Left lung (tissue), 14 donors: ENCODE measurements at places on chromosomes 5 and 9. TPM values are rescaled to one million over a fixed set of nuclear protein-coding genes. Genes with fewer than 3 reads are reported as not detected.
A peak's percentile ranks its signal among the peaks of the same experiment; 100 is the strongest.

DNA sequence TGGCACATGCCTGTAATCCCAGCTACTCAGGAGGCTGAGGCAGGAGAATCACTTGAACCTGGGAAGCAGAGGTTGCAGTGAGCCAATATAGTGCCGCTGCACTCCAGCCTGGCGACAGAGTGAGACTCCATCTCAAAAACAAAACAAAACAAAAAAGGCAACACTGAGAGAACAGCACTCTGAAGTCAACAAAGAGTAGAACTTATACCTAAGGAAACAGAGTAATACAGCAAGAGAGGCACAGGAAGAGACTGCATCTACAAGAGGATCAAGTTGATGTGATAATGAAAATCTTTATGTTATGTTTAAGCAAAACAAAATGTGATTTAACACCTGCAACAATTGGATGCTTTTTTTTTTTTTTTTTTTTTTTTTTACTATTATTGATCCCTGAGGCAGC lies 33.1 kb downstream of the FYB1 start:
- H3K4me3 ChIP-seq: no peak overlapping the region
- no peak for DNase-seq
- H3K27ac ChIP-seq: no peak overlapping the region
- H3K4me1 ChIP-seq: no peaks in the 10 kb centered on the region
- no peaks in the 10 kb centered on the region for H3K36me3 ChIP-seq

Gene SYNPO
- 114 TPM for total RNA-seq

DNA sequence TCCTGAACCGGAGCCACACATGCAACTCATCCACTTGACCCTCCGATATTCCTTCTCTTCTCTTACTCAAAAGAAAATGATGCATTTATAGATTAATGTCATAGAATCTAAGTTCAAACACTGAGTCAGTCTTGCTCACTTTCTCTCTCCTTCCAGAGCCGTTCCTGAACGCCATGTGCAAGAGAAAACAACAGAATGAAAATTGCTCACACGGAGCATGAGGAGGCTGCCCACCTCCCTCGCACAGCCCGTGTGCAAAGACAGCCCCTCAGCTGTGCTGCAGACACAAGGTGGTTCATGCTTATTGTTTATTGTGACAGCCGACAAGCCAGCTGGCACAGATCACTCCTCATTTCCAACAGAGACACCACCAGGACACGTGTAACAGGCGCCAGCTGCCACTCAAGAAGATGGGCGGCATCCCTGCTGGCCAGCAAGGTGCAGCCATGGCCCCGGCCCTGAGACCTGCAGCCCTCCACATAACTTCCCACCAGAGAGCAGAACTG lies 290.8 kb downstream of the GLIS3 start:
- H3K27ac ChIP-seq: no peak overlapping the region
- DNase-seq: no peak
- H3K4me1 ChIP-seq: no peaks in the 10 kb centered on the region
- no peaks in the 10 kb centered on the region for H3K36me3 ChIP-seq
- no peak overlapping the region for H3K4me3 ChIP-seq

DNA sequence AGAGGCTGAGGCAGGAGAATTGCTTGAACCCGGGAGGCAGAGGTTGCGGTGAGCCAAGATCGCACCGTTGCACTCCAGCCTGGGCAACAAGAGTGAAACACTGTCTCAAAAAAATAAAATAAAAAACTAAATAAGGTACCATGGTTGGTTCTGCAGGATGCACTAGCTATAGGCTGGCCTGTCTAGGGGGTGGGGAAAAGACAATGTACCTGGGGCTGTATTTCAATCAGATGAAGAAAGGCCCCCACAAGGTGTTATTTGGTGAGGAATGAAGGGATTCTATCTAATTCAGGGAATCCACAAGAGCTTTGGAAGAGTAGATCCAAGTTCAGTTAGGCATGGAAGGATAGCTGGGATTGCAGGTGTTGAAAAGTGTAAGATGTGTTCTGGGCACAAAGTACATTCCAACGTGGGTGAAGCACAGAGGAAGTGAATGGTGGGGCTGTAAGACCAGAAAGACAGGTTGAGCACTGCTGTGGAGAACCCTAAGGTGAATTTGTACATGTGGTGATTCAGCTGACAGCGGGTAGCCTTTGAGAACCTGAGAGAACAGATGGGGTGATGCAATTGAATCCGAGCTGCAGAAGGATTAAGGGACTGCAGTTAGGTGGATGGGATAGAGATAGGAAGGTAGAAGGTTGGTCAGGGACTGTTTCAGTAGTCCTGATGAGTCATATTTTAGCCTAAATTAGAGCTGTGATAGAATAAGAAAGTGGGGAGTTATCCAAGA lies 71.8 kb downstream of the CAST start:
- peaks cover 48% of the 10 kb centered on the region for H3K36me3 ChIP-seq
- peak overlapping the region; percentile 6 for H3K27ac ChIP-seq
- peaks cover 23% of the 10 kb centered on the region for H3K4me1 ChIP-seq
- H3K4me3 ChIP-seq: no peak overlapping the region

GRCh38 chr5:4882186-4882585 lies 257.9 kb upstream of the ADAMTS16 start:
- H3K4me3 ChIP-seq: no peak overlapping the region
- DNase-seq: no peak

- DNase-seq: no peak
- H3K27ac ChIP-seq: no peak overlapping the region
- no peaks in the 10 kb centered on the region for H3K36me3 ChIP-seq
- H3K4me3 ChIP-seq: no peak overlapping the region
Measured at GRCh38 chr5:119318256-119318894, 37.4 kb upstream of the TNFAIP8 start.
